T-helper 22 cell (primary cell): ENCODE measurements at places on chromosomes 7 and 10.

DNA sequence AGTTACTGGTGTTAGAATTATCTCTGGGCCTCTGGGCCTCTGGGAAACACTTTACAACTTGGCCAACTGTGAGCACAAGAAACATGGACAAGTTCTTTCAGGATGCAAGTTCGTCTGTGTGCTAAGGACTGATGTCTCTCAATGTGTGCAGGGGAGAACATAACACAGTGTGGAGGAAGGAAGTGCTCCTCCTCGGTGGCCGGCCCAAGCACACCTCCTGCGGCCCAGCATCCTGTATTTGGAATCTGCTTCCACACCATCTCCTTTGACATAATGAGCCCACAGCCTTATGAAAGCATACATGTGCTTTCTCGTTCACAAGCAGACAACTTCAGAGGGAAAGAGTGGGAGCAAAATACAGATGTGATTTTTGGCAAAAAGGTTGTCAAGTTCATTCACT lies 59.0 kb downstream of the MTPN start:
- no peak for DNase-seq

- DNase-seq, result no peak
These were observed 25.0 kb downstream of the TES start for GRCh38 chr7:116235380-116235779.

DNA sequence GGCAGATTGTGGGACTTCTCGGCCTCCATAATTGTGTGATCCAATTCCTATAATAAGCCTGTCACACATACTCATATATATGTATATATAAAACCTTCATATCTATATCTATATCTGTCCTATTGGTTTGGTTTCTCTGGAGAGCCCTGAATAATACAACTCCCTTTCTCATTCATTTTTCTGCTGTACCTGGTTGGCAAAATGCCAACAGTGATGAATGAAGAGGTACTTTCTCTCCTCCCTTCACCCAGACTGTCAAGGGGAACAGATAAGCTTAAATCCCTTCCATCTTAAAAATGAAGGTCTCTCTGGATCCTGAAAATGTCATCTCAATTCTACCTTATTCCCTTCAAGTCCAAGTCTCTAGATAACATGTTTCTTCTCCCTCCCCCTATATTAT lies 60.3 kb upstream of the FOXP2 start:
- DNase-seq, result no peak

DNA sequence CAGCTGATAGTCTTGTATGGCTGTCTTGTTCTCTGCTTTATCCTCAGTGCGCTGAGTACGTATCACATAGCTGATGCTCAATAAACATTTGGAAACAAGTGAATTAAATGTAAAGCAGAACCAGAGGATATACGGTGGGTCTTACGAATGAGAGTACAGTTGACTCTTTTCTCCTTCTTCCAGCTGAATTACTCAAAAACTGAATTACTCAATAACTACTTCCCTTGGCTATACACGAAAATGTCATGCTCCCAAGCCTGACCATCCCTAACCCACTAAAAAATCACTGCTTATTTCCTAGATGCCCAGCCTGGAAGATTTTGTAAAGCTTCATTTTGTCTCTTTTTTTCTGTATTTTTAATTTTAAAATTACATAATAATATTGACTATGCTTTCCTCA lies 3.2 kb upstream of the RSU1 start:
- DNase-seq, result no peak

DNA sequence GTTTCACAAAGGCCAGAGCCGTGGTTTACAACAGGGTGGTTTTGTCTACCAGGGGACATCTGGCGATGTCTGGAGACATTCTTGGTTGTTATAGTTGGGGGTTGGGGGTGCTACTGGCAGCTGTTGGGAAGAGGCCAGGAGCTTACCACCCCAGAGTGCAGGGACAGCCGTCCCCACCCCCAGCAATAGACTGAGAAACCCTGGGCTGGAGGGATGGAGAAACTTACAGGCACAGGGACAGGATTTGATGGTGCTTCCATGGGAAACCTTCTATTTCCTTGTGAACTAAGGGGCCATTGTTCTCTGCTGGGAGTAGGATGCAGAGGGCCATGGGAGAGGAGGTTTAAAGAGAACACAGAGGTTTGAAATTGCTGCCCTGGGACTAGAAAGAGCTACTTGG lies 10.9 kb downstream of the ADCK2 start:
- no peak for DNase-seq

DNA sequence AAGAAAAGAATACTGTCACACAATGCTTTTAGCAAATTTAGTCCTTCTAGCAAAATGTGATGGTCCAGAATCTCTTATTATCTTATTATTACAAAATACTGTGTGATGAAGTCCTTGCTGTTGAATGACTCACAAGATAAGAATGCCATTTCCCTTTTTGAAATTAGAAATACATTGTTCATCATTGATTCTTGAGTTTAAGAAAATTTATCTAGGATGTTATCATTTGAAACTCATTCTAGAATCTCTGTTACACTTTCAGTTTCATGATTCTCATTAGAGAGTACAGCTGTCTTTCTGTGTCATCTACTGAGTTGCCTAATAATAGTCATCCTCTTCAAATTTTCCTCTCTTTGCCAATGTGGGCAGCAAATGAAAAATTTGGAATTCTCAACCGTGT lies 9.6 kb downstream of the ZKSCAN5 start:
- DNase-seq, result no peak

DNA sequence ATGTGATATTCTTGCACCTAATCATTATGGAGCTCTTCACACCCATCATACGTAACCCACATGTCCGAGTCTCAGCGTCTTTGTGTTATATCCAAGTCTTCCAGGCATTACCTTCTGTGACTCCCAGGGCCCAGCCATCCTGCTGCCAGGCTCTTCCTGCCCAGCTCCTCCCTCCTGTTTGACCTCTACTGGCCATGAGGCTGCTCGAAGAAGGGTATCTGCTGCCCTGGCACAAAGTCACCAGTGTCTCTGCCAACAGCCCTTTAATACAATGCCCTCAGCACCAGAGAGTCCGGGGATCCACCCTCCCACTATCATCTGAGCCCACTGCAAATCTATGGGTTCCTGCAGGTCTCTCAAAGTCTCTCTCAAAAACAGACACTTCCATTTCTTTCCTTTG lies 65.3 kb upstream of the WAC start:
- DNase-seq, result no peak

- no peak for DNase-seq
These were observed at the start of gene GPR158 for GRCh38 chr10:25174461-25175230. Gene GPR158 (plus strand): TSS chr10:25175001. CDS start chr10:25175421, 420 bp downstream.

- DNase-seq, result no peak
These were observed 59.1 kb downstream of the BPGM start for GRCh38 chr7:134705716-134706115.

DNA sequence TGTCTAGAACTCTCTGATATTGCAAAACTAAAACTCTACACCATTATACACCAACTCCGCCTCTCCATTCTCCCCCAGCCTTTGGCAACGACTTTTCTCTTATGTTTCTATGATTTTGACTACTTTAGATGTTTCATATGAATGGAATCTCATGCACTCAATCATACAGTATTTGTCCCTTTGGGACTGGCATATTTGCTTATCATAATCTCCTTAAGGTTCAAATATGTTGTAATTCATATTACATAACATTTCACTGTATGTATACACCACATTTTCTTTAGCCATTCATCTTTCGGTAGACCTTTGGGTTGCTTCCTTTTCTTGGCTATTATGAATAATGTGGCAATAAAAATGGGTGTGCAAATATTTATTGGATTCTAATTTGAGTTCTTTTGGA lies 164.4 kb downstream of the ARL4A start:
- no peak for DNase-seq

DNA sequence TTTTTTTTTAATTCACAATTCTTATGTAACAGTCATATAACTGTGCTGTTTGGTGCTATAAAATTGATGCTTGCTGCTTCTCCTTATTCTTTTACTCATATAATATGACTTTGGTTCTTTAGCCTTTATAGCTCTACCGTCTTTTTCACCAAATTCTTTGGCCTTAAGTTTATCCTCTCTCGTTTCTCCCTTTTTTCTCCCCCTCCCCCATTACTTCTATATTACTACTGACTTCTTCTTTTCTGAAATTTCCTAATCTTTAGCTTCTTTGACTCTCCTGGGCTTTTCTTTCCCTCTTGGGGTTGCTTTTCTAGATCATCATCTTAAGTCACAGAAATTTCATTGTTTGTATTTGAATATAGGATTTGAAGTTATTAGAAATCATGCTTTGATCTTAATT lies 3.8 kb downstream of the BCCIP start:
- no peak for DNase-seq

DNA sequence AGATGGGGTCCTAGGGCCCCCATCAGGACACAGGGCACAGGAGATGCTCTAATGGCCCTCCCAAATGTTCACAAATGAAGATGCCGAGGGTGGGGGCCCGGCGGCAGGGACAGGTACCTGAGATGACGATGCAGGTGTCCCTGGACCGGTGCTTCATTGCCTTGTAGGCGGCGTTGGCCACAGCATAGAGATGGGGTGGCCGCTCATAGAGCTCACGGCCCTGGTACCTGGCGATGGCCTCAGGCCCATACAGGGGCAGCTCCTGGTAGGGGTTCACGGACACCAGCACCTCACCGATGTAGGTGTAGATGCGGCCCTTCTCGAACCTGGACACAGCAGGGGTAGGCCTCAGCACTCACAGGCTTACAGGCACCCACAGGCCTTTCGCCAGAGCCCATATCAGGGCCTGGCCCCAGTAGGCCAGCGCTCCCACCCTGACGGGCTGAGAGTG lies 2.0 kb downstream of the MYO1G start:
- DNase-seq, result no peak

- no peak for DNase-seq
These were observed 47.8 kb upstream of the NKX2-3 start for GRCh38 chr10:99484626-99485581.

GRCh38 chr10:132904181-132904813 lies 38.1 kb downstream of the CFAP46 start:
- no peak for DNase-seq

DNA sequence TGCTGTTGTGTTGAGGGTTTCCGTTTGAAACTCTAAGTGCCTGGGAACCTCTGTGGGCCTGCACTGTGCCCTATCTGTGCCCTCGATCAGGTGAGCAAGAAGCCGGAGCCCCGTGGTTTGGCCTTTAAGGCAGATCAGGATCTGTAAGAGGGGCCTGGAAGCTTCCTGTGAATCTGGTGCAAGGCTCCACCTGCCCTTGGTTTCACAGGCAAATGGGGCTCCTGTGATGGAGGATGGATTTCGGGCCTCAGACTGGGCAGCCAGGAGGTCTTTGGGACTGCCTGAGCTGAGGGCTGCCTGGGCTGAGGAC lies 21.6 kb downstream of the SCART1 start:
- DNase-seq, result peak; percentile 30

DNA sequence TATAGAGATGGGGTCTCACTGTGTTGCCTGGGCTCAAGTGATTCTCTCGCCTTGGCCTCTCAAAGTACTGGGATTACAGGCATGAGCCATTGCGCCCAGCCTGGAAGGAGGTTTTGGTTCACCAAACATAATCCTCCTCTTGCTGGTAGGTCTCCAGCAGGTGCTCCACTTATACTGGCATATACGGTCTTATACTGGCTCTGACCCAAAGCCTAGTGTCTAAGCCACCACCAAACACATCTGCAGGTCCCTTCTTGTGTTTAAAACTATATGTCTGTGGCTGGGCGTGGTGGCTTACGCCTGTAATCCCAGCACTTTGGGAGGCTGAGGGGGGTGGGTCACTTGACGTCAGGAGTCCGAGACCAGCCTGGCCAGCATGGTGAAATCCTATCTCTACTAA lies 5.4 kb downstream of the MBLAC1 start:
- DNase-seq, result no peak

GRCh38 chr7:117066668-117067067 lies 113.4 kb downstream of the ST7 start:
- DNase-seq, result no peak

- no peak for DNase-seq
These were observed 14.2 kb downstream of the CACNA2D1 start for GRCh38 chr7:82429408-82429807.

GRCh38 chr7:133167300-133167699 lies 85.4 kb upstream of the CHCHD3 start:
- no peak for DNase-seq

DNA sequence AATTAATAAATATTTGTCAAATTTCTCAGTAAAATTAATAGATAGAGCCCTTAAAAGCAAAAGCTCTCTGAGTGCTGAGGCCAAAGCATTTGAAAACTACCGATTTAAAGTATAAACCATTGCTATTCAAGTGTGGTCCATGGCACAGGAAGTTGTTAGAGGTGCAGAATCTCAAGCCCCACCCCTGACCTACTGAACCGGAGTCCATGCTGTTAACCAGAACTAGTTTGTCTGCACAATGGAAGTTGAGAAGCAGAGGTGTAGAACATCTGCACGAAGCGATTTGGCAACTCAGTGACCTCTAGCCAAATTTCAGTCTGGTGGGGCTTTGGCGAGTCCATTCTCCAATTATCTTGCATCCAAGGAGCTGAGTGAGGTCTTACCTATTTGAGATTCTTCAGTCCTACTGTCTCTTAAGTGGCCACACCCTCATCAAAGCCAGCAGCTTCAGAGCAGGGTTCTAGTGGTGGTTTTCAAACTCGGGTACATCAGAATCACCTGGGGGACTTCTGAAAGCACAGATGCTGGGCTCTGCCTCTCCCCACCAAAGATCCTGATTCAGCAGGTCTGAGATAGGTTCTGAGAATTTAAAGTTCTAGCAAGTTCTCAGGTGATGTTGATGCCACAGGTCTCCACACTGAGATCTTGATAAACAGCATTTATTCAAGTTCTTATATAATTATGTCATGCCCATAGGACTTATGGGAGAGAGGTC lies 96.8 kb upstream of the SAMD8 start:
- DNase-seq, result no peak

DNA sequence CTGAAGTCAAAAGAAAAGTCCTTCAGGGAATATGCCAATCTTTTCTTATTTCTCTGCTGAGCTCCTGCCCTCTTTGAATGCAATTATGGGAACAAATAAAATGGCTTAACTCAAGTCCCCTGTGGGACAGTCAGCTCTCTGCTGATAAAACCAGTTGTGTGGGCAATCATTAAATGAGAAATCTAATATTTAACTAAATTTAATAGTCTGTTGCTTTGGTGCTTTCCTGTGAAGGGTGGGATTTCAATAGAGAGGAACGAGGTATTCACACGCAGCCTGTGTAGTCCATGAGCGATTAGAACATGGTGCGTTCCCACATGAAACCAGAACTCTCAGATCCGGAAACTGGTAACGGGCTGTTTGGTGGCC lies 138.4 kb downstream of the PAXIP1 start:
- no peak for DNase-seq

- no peak for DNase-seq
These were observed 26.4 kb downstream of the SLC35B4 start for GRCh38 chr7:134290286-134290685.

GRCh38 chr7:36128448-36129047 lies 24.5 kb upstream of the EEPD1 start:
- DNase-seq, result no peak

- no peak for DNase-seq
These were observed 5.0 kb upstream of the AQP1 start for GRCh38 chr7:30906515-30907240.
